ENCODE measurements at places on chromosomes 6 and 20. TPM values are rescaled to one million over a fixed set of nuclear protein-coding genes. Genes with fewer than 3 reads are reported as not detected.

GRCh38 chr20:59013959-59014608 lies 5.1 kb upstream of the TUBB1 start:
- DNase-seq = no peak

- no peak for DNase-seq
These were observed 9.2 kb downstream of the TUBB2A start for GRCh38 chr6:3147914-3148757.

Gene CD109
- total RNA-seq = 3.1 TPM

Gene LCA5
- 1.0 TPM for total RNA-seq

Measured in gastrocnemius medialis (tissue), 4 donors.